ENCODE measurements at places on chromosomes 16 and 17. TPM values are rescaled to one million over a fixed set of nuclear protein-coding genes. Genes with fewer than 3 reads are reported as not detected.

- ATAC-seq: no peak
These were observed 26.9 kb upstream of the LGALS9 start for GRCh38 chr17:27603880-27604794.

DNA sequence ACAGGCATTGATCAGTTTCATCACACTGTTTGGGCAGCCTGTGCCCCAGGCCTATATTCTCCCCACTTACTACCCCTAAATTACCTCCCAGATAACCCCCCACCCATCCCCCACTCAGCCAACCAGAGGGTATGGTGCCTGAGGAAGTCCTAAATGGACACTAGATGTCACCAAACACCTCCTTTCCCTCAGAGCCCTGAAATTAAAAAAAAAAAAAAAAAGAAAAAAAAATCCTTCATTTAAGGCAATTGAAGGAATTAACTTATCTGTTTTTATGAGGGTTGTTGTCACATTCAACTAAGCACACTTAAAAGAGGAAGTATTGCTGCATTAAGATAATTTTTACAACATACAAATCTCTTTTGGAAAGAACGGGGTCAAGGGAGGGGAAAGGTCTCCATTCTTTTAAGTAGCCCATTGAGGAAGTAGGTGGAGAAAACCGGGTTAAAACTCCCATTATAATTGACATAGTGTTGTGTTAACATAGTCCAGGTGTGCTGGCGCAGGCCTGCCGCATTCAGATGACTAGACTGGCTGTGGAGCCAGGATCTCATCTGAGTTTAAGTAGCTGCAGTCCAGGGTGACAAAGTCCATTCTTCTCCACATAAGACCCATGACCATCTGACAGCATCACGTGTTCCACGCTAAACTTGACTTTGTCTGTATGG is 46.3 kb downstream of the SNX11 start:
- no peak for ATAC-seq

MFSD6L gene
- not detected for total RNA-seq

DLX4 gene
- total RNA-seq: not detected

KCNH6 gene
- total RNA-seq: not detected

CDRT15 gene
- total RNA-seq: not detected

DNA sequence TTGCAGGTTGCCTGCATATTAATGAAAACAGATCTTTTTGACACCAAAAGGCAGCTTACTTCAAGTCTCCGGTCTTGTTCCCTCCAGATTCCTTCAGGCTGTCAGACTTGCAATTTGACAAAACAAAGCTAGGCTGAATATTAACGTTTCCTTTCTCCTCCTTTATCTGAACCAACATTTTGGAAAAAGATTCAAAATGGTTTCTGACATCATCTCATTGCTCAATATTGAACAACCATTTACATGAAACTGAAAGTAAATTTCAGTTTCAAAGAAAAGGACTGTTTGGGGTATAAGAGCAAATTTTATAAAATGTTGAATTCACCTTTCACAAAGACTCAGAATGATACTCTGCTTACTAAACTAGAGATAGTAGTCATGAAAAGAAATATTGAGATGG is 521.8 kb downstream of the KCNJ2 start:
- ATAC-seq: no peak

GRCh38 chr16:79483336-79483735 is 117.2 kb downstream of the MAF start:
- no peak for ATAC-seq

TUBB3 gene
- total RNA-seq: 5.3 TPM

DNA sequence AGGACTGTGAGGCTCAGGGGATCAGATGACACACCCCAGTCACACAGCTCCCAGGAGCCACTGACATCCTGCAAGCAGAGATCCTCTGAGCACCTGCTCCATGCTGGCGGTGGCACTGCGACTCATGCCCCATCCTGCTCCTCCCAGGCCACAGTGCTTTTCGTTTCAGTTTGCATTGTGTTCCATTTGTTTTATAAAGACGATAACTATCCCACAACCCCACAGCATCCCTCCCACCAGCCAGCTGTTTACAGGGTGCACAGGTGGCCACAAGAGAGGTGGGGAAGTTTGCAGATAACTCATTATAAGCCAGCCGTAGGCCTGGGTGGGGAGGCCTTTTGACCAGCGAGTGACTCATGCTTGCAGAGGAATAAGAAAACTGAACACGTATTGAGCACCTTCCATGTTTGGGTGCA is 28.2 kb downstream of the BCO1 start:
- ATAC-seq: no peak

RNF43 gene
- 0.79 TPM for total RNA-seq

- no peak for ATAC-seq
These were observed 44.2 kb downstream of the NEUROD2 start for GRCh38 chr17:39563476-39563875.

GRCh38 chr17:66889480-66890230 is 54.7 kb downstream of the CACNG5 start:
- ATAC-seq: no peak

SLC13A2 gene
- not detected for total RNA-seq

GRCh38 chr16:8474587-8474986 is 115.7 kb downstream of the TMEM114 start:
- ATAC-seq: no peak

MT1G gene
- total RNA-seq: not detected

DNA sequence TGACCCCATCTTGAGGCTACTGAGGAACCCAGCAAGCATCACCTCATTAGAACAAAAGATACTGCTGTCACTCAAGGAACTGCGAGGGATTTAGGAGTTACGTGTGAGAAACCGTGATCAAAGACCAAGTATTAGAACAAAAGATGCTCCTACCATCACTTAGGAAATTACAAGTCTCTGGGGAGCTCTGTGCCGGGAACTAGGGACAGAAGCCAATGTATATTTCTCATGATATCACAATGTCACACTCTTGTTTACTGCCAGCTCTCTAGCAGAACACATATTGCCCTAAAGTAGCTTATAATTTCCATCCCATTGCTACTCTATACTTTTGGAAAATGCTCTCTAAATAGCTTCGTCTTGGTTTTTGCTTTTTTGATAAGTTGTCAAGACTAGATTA is 214.5 kb downstream of the HS3ST3A1 start:
- no peak for ATAC-seq

All from gastroesophageal sphincter (tissue), 4 donors.